ENCODE measurements at places on chromosomes 4 and X.

GRCh38 chrX:12956704-12957534, 18.0 kb upstream of the TMSB4X start:
- peak; percentile 77 for DNase-seq

- DNase-seq = peak; percentile 18
These were observed 66.6 kb downstream of the ING2 start for GRCh38 chr4:183571350-183571941.

DNA sequence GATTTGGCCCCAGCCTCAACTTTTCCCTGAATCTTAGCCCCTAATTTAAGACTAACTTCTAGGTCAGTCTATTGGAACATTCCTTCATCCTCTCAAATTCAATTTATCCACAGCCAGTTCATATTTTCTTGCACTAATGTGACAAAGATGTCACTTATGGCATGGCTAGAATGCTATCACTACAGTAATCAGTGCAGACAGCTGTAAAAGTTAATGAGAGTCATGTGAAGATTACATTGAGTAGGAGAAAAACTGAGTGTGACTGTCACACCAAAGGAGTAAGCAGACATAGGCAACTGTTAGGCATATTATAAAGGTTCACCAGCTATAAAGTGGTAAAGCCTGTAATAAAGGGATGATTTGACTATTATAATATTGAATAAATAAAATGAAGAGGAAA, 42.6 kb downstream of the GABRG1 start:
- DNase-seq = no peak

DNA sequence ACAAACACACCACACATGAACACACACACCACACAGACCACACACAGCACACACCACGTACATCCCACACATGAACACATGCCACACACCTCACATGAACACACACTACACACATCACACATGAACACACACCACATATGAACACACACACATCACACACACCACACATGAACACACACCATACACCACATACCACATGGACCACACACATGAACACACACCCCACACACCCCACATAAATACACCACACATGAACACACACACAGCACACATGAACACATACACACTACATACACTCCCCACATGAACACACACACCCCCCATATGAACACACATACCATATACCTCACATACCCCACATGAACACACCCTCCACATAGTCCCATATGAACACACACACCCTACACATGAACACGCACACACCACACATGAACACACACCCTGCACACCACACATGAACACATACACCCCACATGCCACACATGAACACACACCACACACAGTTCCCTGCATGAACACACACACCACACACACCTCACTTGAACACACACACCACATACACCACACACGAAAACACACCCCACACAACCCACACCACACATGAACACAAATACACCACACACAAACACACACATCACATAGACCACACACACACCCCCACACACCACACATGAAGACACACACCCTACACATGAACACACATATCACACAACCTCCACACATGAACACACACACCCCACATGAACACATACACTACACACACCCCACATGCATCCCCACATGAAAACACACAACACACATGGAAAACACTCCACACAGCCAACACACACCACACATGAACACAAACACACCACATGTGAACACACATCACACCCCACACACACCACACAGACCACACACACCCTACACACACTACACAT, 18.3 kb downstream of the PNMA6E start:
- DNase-seq = no peak

GRCh38 chr4:41334182-41334581, 77.5 kb downstream of the UCHL1 start:
- no peak for DNase-seq

- DNase-seq = no peak
These were observed 4.6 kb downstream of the RASSF6 start for GRCh38 chr4:73615613-73616012.

DNA sequence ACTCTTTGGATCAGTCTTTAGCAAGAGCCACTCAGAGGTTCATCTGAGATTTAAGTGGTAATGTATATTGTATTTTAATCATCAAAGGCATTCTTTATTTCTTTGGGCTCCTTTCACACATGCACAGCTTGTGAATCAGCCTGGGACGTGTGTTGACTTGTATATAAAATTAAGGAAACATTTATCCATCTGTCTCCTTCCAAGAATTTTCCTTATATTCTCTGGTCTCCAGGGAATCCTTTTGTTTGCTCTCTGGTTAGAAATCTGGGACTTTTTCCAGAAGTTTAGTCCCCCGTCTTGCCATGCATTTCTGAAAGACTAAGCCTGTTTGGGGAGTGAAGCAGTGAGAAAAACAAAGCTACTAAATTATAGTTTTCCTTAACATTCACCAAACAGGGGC, 212.3 kb downstream of the DCAF12L2 start:
- no peak for DNase-seq

GRCh38 chrX:43836435-43837184, 45.6 kb downstream of the MAOB start:
- DNase-seq = no peak

- no peak for DNase-seq
These were observed 256.8 kb upstream of the STS start for GRCh38 chrX:6890544-6891261.

GRCh38 chr4:81526706-81527105, 55.0 kb upstream of the RASGEF1B start:
- no peak for DNase-seq

DNA sequence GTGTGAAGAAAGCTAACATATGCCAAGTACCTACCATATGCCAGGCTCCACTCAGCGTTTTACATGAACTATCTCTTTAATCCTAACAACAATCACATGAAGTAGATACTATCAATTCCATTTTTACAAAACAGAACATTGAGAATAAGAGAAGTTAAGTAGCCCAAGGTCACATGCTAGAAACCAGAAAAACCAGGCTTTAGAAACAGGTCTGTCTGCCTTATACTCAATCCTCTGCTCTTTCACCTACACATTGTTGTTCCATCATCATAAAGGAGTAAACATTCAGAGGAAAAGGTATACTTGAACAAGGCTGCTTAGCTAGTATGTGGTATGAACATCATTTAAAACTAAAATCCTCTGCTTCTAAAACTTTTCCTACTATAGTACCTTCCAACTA, 42.1 kb downstream of the WDFY3 start:
- DNase-seq = no peak

- peak; percentile 70 for DNase-seq
These were observed at the start of gene BST1 for GRCh38 chr4:15702941-15703403. TSS of gene BST1 (plus strand) at chr4:15703065. CDS start at chr4:15703145, 80 bp downstream.

GRCh38 chrX:152405561-152405960, 45.6 kb downstream of the GABRA3 start:
- no peak for DNase-seq

- no peak for DNase-seq
These were observed 580 bp downstream of the NAF1 start for GRCh38 chr4:163166041-163166579.

DNA sequence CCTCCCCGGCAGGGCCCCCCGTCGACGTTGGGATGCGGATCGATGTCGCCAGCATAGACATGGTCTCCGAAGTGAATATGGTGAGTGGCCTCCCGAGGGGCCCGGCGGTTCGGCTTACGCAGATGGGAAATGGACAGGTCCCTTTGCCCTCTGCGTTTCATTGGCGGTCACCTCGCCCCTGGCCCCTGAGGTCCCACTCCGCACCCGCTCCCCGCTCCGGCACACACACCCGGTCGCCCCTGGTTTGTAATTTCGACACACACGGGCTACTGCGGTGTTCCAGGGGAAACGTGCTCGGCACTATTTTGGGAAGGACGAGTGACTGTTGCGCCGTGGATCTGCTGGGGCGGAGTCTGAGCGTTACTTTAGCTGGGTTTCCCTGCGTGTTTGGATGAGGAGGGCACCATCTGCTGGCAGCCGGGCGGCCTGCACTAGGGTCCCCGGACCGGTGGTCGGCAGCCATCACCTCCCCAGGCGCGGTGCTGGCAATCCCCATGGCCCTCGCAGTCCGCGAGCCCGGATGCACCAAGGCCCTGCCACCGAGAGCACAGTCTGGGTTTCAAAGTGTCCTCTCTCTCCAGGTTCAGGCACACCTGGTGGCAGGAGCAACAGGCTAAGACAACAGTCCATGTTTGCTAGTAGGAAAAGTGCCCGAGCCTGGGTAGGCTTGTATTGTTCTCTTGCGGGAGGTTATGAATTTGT, 1.2 kb downstream of the GABRB1 start:
- DNase-seq = peak; percentile 59

GRCh38 chr4:141435446-141436225, 200.7 kb upstream of the IL15 start:
- no peak for DNase-seq

DNA sequence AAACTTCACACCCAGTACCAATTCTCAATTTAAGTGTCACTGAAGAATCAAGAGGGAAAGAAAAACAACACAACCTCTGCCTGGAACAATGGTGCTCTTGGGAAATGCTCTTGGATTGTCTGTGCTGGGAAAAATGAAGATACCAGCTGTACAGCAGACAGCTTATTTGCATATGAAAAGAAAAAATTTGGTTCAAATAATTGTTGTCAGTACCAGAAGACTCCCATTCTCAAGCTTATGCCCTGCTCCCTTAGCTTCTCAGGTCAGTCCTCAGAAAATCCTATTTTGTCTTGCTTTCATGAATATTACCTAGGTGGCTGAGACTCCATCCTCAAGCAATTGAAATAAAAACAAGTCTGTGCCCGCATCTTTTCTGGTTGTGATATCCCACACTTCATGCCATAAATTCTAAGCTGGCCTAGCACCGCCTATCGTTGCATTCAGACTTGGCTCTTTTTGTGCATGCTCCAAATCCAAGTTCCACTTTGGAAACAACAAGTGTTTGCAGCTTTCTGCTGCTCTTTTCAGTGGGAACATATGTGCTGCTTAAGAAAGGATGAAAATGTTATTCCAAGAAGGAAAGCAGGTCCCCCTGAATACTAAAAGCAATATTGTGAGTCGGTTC, 431.6 kb downstream of the INPP4B start:
- DNase-seq = no peak

DNA sequence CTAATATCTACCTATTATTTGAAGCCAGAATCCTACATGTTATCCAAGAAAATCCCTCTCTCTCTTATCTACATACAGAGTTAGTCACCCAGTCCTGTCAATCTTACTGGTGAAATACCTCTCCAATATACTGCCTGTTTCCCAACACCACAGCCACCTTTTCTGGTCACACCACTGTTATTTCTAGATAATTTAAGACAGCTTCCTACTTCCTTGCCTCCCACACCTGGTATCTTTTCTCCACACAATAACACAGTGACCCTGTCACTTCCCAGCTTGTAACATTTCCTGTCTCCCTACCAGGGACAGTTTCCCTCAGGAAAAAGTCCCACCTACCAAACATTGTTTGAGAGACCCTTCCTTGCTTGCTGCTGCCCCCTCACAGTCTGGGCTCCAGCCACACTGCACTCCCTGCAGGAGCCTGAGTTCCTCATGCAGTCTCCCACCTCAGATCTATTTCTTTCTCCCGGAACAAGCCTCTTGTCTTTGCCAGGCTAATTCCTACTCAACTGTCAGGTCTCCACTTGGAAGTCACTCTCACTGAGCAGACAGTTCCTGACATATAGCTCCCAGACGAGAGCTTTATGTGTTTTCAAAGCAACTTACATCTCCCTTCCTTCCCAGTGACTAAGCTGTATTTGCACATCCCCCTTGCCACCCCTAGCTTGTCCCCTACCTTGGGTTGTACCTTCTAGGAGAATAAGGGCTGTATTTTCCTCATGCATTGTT, 73.6 kb upstream of the QRFPR start:
- no peak for DNase-seq

GRCh38 chrX:9207142-9207541, 173.2 kb upstream of the FAM9B start:
- DNase-seq = no peak

DNA sequence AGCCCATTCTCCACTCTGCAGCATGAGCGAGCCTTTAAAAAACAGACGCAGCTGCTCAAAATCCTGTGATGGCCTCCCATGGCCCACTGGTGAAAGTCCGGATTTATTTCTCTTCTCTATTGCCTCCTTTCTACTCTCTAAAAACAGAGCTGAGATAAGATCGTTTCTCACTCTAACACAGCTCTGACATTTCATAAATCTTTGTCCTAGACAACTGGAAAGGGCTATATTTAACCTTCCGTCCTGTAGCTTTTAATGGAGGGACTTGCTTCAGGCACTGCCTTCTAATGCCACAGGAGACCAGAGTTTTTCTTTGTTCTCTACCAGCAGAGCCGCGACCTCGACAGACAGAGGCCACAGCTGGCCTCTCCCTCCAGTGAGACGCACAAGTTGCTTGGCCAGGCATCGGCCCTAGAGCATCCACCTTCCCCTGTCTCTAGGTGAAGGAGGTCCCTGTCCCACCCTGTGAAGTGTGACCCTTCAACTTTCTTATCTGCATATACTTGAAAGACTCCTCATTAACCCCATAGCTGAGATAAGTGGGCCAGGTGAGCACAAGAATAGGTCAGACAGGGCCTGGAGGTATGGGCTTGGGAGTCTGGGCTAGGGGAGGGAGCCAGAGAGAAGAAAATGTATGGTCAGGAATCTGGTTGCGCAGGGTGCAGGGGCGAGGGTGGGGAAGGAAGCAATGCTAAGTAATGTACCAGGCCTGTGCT, 50.0 kb downstream of the RTL5 start:
- no peak for DNase-seq

- no peak for DNase-seq
These were observed 43.7 kb downstream of the OTOP1 start for GRCh38 chr4:4182835-4183568.

DNA sequence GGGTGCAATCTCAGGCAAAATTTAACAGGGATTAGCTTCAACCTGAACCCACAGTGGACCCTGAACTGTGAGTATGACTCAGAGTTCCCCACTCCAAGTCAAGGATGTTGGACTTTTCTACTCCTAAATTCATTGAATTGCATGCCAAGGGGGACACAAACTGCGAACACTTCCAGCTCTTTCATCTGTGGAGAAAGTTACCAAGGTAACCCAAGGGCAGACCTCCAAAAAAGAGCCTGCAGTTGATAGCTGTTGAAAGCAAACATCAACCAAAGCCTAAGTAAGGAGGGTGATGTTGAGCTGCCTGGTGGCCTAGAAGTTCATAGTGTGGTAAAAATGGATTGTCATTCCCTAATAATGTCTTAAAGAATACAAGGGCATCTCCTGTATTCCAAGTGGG, 1242.9 kb downstream of the C4orf33 start:
- no peak for DNase-seq

DNA sequence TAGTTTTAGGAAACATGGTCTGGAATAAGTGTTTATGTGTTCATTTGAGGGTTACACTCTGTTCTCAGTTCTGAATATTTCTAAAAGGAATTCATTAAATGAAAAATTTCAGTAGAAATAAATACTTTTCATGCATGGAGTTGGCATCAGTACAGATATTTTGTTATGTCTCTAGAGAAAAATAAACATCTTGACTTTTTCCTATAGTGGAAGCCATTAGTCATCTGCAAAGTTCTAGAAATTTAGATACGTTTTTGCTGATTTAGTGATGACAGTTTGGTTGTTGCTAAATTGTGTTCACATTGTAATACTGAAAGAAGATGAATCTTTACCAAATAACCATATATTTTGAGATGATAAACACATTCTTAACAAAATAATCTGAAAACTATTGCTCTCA, 268.2 kb upstream of the TEX13A start:
- DNase-seq = no peak
